Cerebellar nuclear complex (tissue), 1 donor: ENCODE measurements at places on chromosomes 6 and 20.

DNA sequence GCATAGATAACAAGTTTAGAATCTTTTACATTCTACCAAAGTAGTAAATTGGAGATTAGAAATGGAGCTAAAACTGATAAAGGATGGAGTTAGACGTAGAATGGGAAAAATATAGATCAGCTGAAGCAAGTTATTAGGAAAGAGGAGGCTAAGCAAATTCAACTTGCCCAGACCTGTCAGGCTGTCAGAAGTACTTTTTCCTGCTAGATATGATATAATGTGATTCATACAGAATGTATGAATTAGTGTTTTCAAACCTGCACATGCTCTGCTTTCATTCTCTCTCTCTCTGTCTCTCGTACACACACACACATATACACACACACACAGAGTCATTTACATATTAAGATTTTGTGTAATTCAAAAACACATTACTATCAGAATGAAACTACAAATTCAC is 133.2 kb upstream of the HDGFL1 start:
- DNase-seq, result no peak

- DNase-seq, result no peak
Measured at GRCh38 chr20:62045118-62045517, 20.6 kb downstream of the TAF4 start.

DNA sequence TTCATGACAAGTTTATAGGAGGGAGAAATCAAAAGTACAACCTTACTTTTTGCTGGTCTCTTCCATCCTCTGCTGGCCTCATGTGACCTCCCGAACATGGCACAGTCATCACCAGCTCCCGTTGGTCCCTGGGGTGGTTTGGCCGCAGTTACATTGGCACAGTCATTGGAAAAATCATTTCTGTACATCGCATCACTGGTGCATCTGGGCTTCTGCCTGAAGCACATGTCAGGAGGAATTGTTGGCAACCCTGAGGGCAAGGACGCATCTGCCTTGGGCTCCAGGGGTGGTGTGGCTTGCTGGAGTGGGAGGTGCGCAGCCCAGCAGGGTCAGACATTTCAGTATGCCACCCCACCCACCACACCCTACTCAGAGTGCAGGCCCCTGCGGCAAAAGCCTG is 162.9 kb upstream of the SLC24A3 start:
- DNase-seq, result no peak

- no peak for DNase-seq
Measured at GRCh38 chr6:111069382-111070104, 17.8 kb upstream of the SLC16A10 start.
